Mammary epithelial cell (primary cell): ENCODE measurements at places on chromosomes 12 and 14.
A peak's percentile ranks its signal among the peaks of the same experiment; 100 is the strongest.

- DNase-seq: no peak
Measured at GRCh38 chr12:5506821-5507231, 74.9 kb downstream of the NTF3 start.

DNA sequence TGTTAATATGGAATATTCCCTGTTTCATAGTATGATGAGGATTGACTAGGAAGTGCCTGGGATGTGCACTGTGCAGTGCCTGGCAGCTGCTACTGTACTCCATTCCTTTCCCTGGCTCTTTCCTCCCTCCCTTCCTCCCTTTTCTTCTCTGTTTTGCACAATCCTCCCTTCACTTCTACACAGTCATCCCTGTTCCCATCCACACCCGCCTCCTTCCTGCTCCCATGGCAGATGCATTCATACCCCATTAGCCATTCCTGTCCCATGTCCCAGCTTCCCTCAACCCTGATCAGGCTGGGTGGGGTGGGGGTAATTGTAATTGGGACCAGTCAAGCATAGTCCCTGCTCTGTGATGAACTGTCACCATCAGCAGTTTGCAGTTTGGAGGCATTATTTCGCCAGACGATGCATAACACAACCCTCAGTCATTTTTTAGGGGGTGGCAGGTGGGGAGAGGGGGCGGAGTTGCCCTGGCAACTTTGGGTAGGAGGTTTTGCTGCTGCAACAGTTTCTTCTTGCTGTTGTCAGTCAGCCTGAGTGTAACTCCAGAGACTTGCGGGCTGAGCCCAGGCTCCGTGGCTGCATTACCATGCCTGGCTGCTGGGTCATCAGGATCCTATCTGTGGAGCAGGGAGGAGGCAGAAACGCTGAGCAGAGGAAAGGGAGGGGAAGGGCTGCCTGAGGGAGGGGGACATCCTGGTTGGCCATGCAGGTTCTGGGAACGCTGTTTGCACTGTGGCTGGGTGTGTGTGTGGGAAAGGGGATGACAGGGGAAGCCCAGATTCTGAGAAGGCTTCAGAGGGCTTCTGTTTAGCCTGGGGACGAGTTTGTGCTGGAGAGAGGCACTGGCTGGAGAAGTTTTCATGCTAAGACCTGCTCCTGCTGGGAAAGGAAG is 4.1 kb upstream of the KRT84 start:
- DNase-seq: peak; percentile 69

DNA sequence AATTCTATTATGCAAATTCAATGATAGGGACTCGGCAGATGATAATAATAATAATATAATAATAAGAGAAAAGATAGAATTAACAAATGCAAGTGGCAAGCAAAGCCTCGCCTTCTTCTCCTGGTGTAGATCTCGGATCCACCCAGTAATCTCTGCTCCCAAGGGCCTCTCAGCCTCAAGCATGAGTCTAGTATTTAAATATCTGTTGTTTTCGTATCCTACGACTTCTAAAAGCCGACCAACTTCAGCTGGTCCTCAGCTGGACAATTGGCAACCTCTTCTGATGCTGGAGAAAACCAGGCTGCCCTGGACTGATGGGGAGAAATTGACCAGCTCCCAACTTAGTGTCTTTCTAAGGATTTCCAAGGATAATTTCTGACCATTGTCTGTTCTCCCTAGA is 14.0 kb upstream of the MAP1LC3B2 start:
- DNase-seq: no peak

GRCh38 chr14:69135133-69135532 is 17.8 kb downstream of the DCAF5 start:
- DNase-seq: no peak

GRCh38 chr12:54650409-54650808 is 2.2 kb upstream of the DCD start:
- DNase-seq: peak; percentile 36

DNA sequence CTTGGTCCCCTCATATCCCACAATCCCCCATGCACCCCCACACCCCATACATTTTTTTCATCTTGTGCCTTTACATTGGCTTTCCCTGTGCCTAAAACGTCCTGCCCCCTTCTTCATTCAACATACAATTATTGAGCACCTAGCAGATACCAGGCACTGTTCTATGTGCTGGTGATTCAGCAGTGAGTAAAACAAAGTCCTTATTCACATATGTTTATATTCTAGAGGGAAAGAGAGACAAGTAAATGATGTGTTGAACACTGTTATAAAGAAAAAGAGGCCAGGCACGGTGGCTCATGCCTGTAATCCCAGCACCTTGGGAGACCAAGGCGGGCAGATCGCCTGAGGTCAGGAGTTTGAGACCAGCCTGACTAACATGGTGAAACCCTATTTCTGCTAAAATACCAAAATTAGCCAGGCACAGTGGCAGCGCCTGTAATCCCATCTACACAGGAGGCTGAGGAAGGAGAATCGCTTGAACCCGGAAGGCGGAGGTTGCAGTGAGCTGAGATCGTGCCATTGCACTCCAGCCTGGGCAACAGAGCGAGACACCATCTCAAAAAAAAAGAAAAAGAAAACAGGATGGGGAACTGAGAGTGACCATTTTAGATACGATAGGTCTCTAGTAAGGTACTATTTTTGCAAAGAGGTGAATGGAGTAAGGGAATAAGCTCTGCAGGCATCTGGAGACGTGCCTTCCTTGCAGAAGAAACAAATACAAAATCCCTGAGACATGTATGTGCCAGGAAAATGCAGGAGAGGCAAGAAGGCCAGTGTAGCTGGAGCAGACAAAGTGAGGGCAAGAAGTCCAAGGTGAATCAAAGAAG is 12.2 kb downstream of the SLC7A7 start:
- DNase-seq: no peak

DNA sequence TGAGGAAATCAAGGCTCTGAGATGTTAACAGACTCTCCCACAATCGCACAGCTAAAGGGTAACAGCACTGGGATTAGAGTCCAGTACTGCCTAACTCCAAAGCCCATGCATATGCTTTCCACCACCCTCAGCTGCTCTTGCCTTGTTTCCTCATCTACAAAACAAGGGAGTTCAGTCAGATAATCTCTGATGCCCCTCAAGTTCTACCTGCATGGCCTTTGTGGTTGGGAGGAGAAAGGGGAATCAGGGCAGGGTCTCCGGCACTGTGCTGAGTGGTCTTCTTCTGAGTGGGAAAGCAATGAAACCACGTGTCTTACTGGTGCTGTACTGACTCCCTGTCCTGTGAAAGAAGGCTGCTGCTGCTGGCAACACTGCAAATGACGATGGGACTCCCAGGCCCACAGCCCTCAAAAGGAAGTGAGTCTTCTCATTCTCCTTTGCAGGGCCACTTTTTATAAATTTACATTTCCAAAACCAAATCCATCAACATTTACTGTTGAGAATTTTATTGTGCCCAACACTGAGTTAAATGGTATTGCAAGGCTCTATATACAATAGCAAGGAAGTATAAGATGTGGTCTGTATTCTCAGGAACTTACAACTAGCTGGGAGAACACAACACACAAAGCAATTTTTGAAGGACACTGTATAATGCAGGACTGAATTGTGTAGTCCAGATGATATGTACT is 19.7 kb upstream of the DUSP16 start:
- no peak for DNase-seq

DNA sequence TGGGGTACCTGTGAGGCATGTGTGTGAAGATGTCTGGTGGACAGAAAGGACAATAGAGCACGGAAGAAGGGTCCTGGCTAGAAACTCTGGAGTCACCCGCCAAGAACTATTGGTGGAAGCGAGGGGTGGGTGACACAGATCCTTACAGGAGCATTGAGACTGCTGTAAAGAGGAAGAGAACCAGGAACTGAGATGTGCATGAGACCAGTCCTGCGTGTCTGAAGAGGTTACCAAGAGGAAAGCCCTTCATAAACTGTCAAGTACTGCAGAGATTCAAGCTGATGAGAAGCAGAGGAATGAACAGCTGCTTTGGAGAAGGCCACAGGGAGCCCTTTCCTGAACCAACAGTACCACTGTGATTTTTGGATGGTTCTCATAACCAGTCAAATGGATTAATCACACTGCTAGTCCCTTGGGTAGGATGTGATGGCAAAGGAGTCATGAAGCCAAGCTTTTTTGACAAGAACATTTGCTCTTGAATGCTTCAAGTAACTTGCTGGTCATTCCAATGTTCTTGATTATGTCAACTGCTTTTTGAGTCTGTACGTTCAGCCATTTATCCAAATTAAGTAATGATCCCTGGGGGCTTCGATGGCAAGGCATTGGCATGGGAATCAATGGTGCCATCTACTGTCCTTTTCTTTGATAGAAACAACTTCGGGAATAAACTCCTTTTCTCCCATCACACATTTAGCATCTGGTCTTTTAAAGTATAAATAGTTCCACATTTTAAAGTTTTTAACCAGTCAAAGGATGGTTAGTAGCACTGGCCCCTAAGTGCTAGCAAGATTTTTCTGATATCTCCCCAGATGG is 42.9 kb downstream of the GPR135 start:
- no peak for DNase-seq
